ENCODE measurements at places on chromosomes 4 and X. TPM values are rescaled to one million over a fixed set of nuclear protein-coding genes. Genes with fewer than 3 reads are reported as not detected.

TRO gene
- 17.1 TPM for total RNA-seq

DUSP9 gene
- total RNA-seq = not detected

TXK gene
- 0.64 TPM for total RNA-seq

MAGEC2 gene
- not detected for total RNA-seq

SMIM31 gene
- not detected for total RNA-seq

HSFX2 gene
- total RNA-seq = not detected

MAOB gene
- total RNA-seq = under 0.01 TPM

TLL1 gene
- 19.0 TPM for total RNA-seq

DTHD1 gene
- not detected for total RNA-seq

ZAR1 gene
- not detected for total RNA-seq

TMEM131L gene
- total RNA-seq = 4.7 TPM

BEX5 gene
- total RNA-seq = not detected

TMEM271 gene
- total RNA-seq = not detected

DMRTC1B gene
- total RNA-seq = not detected

CRMP1 gene
- under 0.01 TPM for total RNA-seq

HSD17B13 gene
- not detected for total RNA-seq

TMEM255A gene
- not detected for total RNA-seq

CNOT6L gene
- 13.5 TPM for total RNA-seq

RPL36A gene
- 103 TPM for total RNA-seq

SSX7 gene
- total RNA-seq = not detected

NUDT10 gene
- total RNA-seq = 1.3 TPM

HSFX3 gene
- not detected for total RNA-seq

PRRG3 gene
- not detected for total RNA-seq

MSMO1 gene
- total RNA-seq = 369 TPM

PCDH18 gene
- 181 TPM for total RNA-seq

DUSP21 gene
- not detected for total RNA-seq

GABRB1 gene
- 0.32 TPM for total RNA-seq

FDCSP gene
- not detected for total RNA-seq

ADH1B gene
- total RNA-seq = 0.43 TPM

GYPA gene
- not detected for total RNA-seq
